NCI-H1694 treated with DMSO at 0.1 percent for 48 hours (cell line): ENCODE measurements at places on chromosomes 2 and 18.

DNA sequence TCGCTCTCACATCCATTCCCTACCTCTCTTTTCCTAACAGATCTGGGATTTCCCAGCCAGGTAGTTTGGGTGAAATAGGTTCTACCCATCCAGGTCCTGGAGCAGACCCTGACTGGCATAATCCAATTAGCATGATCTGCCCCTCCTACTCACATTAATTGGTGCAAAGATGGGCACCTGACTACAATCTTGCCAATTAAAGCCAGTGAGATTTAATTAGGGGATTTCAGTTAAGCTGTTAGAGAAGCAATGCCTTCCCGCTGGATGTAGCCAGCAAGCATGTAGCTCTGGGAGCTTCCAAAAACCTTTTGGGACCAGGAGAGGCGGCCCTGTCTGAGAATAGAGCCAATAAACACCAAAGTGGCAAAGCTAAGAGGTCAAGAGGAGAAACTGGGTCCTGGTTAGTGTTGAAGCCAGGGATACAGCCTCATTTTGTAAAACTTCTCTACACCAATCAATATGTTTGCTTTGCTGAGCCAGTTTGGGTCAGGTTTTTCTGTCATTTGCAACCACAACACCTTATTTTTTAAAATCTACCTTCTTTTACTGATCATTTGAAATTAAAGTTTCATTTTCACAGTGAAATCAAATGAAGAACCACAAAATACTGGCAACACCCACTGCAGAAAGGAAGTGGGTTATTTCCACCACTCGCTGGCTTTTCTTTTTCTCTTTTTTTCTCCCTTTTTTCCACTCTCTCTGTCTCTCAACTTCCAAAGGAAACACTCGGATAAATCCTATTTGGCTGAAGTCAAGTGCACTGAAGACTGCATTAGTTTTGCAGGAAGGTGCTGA is 3.2 kb upstream of the TTC39C start:
- no peak for DNase-seq

GRCh38 chr18:24267878-24268277 is 129.0 kb downstream of the CABYR start:
- DNase-seq: no peak

DNA sequence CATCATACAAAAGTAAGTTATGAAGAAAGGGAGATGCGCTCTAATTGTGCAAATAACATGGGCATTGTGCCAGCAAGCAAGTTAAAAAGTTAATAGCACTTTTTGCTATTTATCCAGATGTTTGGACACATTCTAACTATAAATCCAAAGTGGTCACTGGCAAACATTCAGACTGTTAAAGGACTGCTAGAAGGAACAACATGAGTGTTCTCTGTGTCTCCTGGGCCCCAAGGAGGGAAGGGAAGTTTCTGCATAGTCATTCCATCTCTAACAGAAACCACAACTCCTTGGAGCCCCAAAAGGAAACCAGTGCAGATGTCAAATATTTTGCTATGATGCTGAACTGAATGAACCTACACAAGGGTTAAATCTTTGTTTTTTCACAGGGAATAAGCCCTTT is 213.3 kb upstream of the HNRNPA3 start:
- no peak for DNase-seq

- DNase-seq: no peak
These were observed 177.2 kb downstream of the BCL11A start for GRCh38 chr2:60376252-60376651.

- no peak for DNase-seq
These were observed 250.4 kb upstream of the SIX2 start for GRCh38 chr2:45259547-45260160.

DNA sequence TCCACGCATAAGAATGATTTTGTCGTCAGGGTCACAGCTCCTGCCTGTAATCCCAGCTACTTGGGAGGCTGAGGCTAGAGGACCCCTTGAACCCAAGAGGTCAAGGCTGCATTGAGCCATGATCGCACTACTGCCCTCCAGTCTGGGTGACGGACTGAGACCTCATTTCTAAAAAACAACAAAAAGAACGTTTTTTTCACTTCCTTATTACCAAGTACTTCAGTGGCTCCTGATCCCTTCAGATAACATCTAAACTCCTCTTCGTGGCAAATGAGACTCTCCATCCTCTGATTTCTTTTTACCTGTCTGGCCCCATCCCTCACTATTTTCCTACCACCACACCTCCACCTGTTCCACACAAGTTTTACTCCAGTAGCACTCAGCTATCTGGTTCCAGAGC is 105.4 kb upstream of the TLK1 start:
- DNase-seq: no peak

DNA sequence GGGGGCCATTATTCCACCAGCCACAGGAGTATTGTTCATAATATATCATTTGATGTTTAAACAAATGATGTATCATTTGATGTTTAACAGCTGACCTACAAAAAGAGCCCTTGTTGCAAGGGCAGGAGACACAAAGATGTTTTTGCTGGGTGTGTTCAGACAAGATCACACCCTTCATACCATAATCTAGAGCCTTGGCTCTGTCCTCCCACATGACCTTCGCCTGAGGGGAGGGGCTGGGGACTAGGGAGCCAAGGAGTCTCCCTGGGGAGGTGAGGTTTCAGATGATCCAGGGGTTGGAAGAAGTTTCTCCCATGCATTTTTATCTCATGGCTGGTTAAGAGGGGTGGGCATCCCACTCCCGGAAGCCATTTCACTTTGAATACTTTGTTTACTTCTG is 33.5 kb downstream of the CDC42EP3 start:
- DNase-seq: no peak

DNA sequence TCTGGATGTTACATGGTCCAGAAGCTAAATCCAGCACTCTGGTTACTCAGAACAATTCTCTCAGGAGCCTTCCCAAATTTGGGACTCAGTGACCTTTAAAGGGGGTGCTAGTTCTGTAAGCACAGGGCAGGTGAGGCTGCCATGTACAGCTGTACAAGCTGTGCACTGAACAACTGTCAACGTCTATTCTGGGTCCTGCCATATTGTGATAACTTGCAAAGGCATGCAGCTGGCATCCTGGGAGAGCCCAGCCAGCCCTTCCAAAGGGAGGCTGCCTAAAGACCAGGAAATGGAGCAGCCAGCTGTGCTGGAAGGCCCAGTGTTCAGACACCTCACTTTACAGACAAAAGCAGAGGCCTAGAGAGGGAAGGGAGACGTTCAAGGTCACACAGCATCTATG is 204.8 kb downstream of the KLHL29 start:
- DNase-seq: peak; percentile 30

DNA sequence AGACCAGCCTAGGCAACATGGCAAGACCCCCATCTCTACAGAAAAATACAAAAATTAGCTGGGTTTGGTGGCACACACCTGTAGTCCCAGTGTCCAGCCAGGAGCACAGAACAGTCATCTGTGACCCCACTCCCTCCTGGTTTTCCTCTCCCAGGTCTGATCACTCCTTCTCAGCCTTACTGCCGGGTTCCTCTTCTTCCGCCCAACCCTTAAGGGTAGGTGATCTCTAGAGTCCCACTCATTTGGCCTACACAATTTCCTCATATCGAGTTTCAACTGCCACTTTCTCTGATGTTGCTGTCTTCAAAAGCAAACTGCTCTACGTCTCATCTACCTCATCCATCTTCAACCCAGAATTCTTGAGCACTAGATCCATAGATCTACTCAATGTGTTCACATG is 13.4 kb upstream of the MAT2A start:
- DNase-seq: no peak

- DNase-seq: peak; percentile 52
These were observed 69.9 kb downstream of the KCNH7 start for GRCh38 chr2:162768656-162769055.

- no peak for DNase-seq
These were observed 127.1 kb downstream of the TNS1 start for GRCh38 chr2:217875556-217876252.

GRCh38 chr2:119678021-119678656 is 862 bp upstream of the TMEM177 start:
- peak; percentile 96 for DNase-seq

- no peak for DNase-seq
These were observed 35.7 kb downstream of the NOL10 start for GRCh38 chr2:10654069-10654468.

GRCh38 chr2:216081487-216082116 is at the start of the genes PECR and TMEM169:
PECR (minus strand) TSS chr2:216081809; CDS start chr2:216081741, 68 bp downstream.
TMEM169 (plus strand) TSS chr2:216081919; CDS start chr2:216095964, 14,045 bp downstream.
- DNase-seq: peak; percentile 73

DNA sequence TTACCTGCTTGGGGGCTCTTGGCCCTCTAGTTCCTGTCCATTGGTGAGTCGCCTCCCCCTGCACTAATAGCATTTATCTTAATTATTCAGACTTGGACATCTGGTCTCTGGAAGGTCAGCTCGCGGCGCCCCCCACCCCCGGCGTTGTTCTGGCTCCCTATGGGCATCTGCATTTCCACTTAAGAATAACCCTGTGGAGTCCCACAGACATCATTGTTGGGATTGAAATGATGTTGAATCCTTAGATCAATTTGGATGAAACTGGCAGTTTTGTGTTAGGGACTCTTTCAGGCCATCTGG is 313.8 kb upstream of the HS6ST1 start:
- no peak for DNase-seq

GRCh38 chr18:40485318-40485717 is 1469.7 kb upstream of the PIK3C3 start:
- no peak for DNase-seq

GRCh38 chr2:179275253-179276012 is 10.8 kb upstream of the SESTD1 start:
- no peak for DNase-seq

DNA sequence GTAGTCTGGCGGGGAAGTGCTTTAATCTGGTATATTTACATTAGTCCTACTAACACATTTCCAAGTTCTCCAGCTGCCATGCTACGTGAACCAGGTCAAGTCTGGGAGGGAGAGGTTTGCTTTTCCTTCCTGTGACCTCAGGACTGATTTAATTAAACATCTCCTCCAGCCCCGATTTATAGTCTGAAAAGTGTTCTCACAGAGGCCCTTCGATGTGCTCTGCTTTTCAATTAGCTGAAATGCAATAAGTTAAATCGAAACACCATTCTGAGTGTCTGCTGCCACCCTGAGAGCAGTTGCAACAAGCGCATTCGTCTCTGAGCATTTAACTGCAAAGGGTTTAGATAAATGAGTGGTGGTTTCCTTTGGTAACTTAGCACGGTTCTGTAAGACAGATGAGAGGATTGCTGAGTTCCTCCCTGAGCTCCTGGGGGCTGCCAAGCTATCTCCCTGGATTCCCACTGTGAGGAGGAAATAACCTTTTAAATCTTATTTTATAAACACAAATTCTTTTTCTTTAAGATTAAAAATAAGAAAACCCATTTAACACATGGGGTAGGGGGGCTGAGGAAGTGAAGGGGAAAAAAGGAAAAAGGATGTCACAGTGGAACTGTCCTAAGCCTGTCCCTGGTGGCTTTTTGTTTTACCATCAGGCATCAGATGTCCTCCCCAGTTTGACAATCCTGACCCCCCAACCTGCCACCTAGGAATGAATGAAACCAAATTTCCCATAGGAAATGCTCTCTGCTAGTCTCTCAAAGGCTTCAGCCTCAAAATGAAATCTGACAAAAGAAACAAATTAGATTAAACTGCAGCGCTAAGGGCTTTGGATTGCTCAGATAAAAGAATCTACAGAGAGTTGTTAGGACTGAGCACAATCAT is 56.5 kb upstream of the CREB1 start:
- DNase-seq: peak; percentile 95

DNA sequence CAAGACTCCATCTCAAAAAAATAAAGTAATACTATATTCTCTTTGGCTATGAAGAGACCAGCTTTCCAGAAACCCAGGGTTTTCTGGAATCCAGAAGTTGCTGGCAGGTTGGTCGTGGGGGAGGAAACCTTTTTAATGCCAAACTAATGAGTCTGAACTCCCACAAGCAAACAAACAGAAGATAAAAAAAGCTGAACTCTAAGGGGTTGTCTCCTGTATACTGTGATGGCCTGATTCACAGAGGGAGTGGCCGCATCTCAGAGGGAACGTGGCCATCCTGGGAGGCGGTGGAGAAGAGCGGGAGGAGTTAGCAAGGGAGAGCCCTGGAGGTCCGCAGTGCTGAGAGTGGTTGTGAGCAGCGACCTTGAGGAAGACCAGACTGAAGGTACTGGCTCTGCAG is 36.1 kb downstream of the LIMS1 start:
- no peak for DNase-seq

GRCh38 chr18:69208545-69208944 is 192.1 kb upstream of the DOK6 start:
- DNase-seq: no peak

GRCh38 chr2:136378712-136379595 is 261.0 kb upstream of the CXCR4 start:
- peak; percentile 78 for DNase-seq

DNA sequence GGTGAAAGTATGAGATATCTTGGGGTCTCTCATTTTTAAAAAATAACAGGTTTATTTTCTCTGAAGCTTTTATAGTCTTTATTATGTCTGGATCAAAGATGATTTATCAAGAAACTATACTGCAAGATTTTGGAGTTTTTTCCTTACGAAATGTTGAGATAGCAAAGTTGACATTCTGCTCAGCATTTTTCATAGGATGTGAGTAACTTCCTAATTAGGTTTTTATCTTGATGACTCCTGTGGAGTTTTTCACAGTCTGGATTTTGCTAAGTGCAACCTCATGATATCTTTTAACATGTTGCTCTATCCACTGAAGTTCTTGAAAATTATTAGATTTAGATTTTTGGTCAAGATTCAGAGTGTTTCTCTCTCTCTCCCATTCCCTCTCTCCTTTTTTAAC is 17.8 kb downstream of the TCF7L1 start:
- no peak for DNase-seq

DNA sequence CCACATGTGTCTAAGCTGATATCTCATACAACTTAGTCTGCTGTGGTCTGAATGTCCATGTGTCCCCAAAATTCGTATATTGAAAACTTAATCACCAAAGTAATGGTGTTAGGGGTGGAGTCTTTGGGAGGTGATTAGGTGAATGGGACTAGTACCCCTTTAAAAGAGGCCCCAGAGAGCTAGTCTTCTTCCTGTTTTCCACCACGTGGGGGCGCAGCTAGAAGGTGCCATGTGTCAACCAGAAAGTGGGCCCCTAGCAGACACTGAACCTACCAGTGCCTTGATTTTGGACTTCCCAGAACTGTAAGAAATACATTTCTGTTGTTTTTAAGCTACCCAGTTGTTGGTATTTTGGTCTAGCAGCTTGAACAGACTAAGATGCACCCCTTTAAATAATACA is 86.6 kb downstream of the ASB1 start:
- peak; percentile 48 for DNase-seq

- DNase-seq: peak; percentile 72
These were observed 2.4 kb upstream of the HOXD12 start for GRCh38 chr2:176096986-176097819.

- DNase-seq: no peak
These were observed 7.2 kb downstream of the PDCD1 start for GRCh38 chr2:241851325-241852115.

DNA sequence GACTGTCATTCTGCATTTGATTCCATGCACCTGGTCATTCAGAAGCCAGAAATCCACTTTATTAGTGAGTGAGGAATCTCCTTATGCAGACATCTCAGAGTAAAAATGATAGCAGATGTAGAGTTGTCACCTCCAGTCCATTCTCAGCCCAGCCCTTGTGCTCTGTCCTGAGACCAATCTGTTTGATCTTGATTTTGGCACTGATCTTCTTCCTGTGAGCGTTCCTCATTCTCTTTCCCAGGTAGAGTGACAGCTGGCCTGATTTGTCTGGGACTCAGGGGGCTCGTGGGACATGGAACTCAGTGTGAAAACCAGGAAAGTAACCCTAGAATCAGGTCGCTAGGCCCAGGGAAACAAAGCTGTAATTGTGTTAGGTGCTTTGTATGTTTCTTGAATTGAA is 8.9 kb downstream of the ARHGAP25 start:
- DNase-seq: no peak

- DNase-seq: no peak
These were observed 40.4 kb downstream of the PIEZO2 start for GRCh38 chr18:11108947-11109346.
